Pancreas (tissue), 10 donors: ENCODE measurements at places on chromosomes 5 and 9.

DNA sequence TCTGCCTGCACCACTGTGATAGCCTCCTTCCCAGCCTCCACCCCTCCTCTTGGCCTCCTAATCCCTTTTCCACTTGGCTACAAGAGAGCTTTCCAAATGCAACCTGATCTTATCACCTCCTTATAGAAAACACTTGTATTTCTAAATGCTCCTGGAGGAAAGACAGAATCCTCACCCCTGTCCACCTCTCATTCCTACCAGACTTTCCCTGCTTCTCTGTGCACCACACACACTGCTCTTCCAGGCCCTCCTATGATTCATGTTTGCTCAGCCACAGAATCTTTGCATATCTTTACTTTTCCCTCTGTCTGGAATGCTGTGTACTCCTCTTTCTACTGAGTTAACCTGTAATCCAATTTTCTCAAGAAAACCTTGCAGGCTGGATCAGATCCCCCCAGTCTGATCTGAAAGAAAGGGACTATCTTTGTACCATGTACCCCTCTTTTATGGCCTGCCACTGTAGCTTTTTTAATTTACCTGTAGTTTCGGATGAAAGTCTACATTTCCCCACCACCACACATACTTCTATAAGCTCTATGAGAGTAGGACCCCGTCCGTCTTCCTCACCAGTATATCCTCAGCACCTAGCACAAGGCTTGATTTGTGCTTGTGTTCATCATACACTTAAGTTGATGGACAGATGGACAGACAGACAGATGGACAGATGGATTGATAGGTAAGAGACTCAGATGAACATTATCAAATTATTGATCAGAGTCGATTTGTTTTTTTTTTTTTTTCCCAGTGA lies 95.3 kb downstream of the GALNT10 start:
- H3K27ac ChIP-seq: no peak overlapping the region
- no peaks in the 10 kb centered on the region for H3K36me3 ChIP-seq
- DNase-seq: no peak
- H3K27me3 ChIP-seq: no peaks in the 10 kb centered on the region
- H3K4me1 ChIP-seq: peaks cover 18% of the 10 kb centered on the region

DNA sequence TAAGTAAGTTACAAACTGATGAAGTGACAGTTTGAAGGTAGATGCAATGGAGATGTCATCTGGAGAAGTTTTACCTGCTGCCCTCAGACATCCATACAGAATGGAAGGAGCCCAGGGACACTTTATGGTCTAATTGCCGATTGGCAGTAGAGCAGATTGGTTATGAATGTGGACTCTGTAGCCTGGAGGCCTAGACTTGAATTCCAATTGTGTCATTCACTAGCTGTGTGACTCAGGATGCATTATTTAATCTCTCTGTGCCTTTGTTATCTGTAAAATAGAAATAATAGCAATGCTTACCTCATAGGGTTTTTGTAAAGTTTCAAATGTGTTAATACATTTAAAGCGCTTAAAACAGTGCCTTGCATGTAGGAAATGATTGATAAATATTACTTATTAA lies 5.2 kb upstream of the TCERG1 start:
- no peaks in the 10 kb centered on the region for H3K36me3 ChIP-seq
- no peak overlapping the region for H3K4me3 ChIP-seq
- H3K27ac ChIP-seq: no peak overlapping the region

- H3K27ac ChIP-seq: no peak overlapping the region
- peaks cover 11% of the 10 kb centered on the region for H3K4me1 ChIP-seq
- H3K36me3 ChIP-seq: no peaks in the 10 kb centered on the region
- H3K4me3 ChIP-seq: no peak overlapping the region
Observed at GRCh38 chr9:35355939-35356338, 134.0 kb upstream of the RUSC2 start.

DNA sequence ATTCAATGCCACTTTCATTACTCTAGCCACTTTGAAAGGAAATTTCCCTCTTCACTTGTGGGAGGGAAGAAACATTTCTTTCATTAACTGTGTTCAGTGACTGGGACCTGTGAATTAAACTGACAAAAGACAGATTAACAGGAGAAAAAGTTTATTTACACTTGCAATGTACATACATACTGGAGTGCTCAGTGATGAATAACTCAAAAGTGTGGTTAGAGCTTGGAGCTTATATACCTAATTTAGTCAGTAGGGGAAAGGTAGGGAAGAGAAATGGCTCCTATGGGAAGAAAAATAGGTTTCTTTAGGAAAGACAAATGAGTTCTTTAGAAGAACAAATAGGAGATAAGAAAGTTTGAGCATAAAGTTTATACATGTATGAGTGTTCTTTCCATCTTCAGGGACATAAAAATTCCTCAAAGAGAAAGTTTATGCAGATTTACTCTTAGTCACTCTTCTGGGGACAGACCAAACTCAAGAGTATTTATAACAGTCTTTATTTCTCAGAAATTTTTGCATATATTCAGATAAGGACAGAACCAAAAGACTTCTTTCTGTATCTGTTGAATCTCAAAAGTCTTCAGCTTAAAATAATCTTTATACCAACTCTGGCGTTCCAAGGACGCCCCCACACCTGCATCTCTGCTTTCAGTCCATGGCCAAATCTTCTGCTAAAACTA lies 120.0 kb upstream of the RAI14 start:
- no peak overlapping the region for H3K4me3 ChIP-seq
- no peaks in the 10 kb centered on the region for H3K27me3 ChIP-seq
- no peak for DNase-seq
- no peaks in the 10 kb centered on the region for H3K36me3 ChIP-seq

GRCh38 chr5:66561256-66561990 lies 34.8 kb upstream of the MAST4 start:
- no peaks in the 10 kb centered on the region for H3K27me3 ChIP-seq
- DNase-seq: no peak
- no peaks in the 10 kb centered on the region for H3K36me3 ChIP-seq
- no peak overlapping the region for H3K27ac ChIP-seq
- H3K4me3 ChIP-seq: no peak overlapping the region
- H3K4me1 ChIP-seq: no peaks in the 10 kb centered on the region

DNA sequence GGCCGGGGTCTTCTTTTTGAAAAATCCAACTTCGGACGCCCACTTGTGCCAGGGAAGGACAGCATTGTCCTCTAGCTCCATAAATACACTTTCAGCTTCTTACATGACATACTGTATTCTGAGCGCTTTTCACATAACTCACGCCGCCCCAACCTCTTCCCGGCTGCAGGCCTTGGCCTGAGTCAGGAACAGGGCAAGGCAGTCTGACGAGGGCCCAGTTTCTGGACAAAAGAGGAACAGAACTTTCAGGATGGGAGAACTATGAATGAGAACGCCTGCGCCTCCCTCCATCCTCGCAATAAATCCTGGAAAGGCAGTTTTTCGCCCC lies 650 bp downstream of the DCTN4 start:
- no peaks in the 10 kb centered on the region for H3K27me3 ChIP-seq
- no peaks in the 10 kb centered on the region for H3K36me3 ChIP-seq
- H3K4me3 ChIP-seq: peak overlapping the region; percentile 58
- H3K27ac ChIP-seq: peak overlapping the region; percentile 92
- DNase-seq: peak; percentile 45

DNA sequence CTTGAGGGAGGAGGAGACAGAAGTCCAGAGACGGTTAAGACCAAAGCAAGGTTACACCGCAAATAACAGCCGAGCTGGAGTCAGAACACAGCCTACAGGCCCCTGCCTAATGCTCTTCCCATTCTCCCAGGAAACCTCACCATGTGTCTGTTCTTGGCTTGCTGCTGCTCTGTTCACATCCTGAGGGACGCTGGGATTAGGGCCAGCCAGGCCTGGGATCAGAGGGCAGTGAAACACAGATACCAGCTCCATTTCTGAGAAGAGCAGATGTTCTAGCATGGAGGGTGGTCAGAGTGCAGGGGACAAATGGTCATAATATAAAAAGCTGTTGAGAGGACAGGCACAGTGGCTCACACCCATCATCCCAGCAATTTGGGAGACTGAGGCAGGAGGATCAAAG lies 124.8 kb upstream of the LARP1 start:
- no peak for DNase-seq
- H3K27ac ChIP-seq: no peak overlapping the region
- no peaks in the 10 kb centered on the region for H3K27me3 ChIP-seq
- H3K4me1 ChIP-seq: no peaks in the 10 kb centered on the region
- no peaks in the 10 kb centered on the region for H3K36me3 ChIP-seq

GRCh38 chr5:89071941-89072331 lies 189.0 kb upstream of the MEF2C start:
- no peak overlapping the region for H3K4me3 ChIP-seq
- H3K27ac ChIP-seq: no peak overlapping the region
- no peaks in the 10 kb centered on the region for H3K4me1 ChIP-seq
- H3K27me3 ChIP-seq: no peaks in the 10 kb centered on the region
- DNase-seq: no peak

- H3K27me3 ChIP-seq: no peaks in the 10 kb centered on the region
- H3K4me3 ChIP-seq: no peak overlapping the region
- no peak for DNase-seq
- no peaks in the 10 kb centered on the region for H3K36me3 ChIP-seq
- no peaks in the 10 kb centered on the region for H3K4me1 ChIP-seq
Observed at GRCh38 chr9:127863191-127863621, 8.7 kb upstream of the ENG start.

DNA sequence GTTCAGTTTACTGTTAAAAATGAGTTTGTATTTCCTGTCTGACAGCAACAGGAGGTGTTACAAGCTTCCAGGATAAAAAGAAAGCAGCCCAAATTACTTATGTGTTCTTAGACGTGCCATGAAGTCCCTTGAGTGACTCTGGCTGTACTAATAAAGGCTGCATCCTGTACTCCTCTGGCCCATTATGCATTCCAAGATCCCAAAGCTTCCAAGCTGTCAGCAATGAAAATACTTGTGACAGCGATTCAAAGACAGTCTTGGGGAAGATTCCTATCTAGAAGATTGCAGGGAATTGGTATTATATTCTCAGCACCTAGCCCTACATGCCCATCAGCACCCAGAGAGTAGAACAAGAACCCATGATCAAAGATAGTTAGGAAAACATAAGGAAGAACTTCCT lies 281.6 kb upstream of the TRPC7 start:
- DNase-seq: no peak
- no peak overlapping the region for H3K4me3 ChIP-seq
- no peaks in the 10 kb centered on the region for H3K4me1 ChIP-seq
- no peaks in the 10 kb centered on the region for H3K27me3 ChIP-seq
- H3K27ac ChIP-seq: no peak overlapping the region

DNA sequence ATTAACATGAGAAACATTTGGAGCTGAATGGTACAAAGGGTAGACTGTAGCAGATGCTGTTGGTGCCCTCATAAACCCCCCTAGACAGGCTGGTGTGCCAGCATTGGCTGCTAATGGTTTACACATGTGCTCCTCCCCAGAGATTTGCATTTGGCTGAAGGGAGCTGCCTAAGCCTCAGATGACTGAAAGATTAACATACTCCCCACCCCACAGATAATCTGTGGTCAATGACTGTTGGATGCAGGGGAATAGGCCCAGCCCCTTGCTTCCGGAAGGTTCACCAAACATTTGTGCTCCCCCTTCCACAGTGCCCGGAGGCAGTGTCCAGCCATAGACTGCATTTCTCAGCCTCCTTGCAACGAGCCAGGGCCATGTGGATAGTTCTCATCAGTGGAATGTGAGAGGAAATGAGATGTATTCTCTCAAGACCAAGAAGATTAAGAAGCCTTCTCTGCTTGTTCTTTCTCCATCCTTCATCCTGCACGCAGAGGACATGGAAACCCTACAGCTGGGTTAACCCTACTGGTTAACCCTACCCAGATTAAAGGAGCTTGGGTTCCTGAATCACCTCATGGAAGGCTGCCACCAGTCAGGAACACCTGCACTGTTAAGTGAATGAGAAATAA lies 79.6 kb downstream of the PHAX start:
- H3K27ac ChIP-seq: no peak overlapping the region
- no peak overlapping the region for H3K4me3 ChIP-seq
- DNase-seq: no peak
- no peaks in the 10 kb centered on the region for H3K36me3 ChIP-seq
- no peaks in the 10 kb centered on the region for H3K27me3 ChIP-seq

DNA sequence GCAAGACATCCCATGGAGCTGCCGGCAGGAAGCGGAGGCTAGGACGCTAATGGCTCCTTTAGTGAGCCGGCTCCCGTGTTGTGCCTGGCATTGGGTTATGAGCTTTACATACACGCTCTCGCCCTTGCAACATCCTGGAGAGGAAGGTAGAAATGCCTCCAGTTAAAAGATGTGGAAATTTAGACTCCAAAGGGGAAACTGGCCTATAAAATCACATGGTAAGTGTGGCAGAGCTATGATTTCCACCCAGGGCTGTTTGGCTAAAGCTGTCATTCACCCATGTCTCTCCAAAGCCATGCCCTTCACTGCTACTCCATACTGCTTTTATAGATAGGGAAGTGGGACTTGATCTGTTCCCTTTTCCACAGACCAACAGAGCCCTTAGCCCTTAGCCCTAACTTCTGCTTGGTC lies 5.2 kb downstream of the GM2A start:
- H3K4me1 ChIP-seq: peaks cover 8% of the 10 kb centered on the region
- no peaks in the 10 kb centered on the region for H3K27me3 ChIP-seq
- no peak for DNase-seq
- no peak overlapping the region for H3K27ac ChIP-seq

GRCh38 chr9:109289931-109290330 lies 30.9 kb downstream of the EPB41L4B start:
- H3K4me3 ChIP-seq: no peak overlapping the region
- DNase-seq: peak; percentile 35
- H3K36me3 ChIP-seq: no peaks in the 10 kb centered on the region
- no peaks in the 10 kb centered on the region for H3K27me3 ChIP-seq

GRCh38 chr5:82309091-82309531 lies 31.0 kb upstream of the RPS23 start:
- no peak overlapping the region for H3K27ac ChIP-seq
- no peaks in the 10 kb centered on the region for H3K27me3 ChIP-seq
- no peak overlapping the region for H3K4me3 ChIP-seq
- H3K4me1 ChIP-seq: no peaks in the 10 kb centered on the region

GRCh38 chr5:59943452-59944113 lies 50.1 kb upstream of the PDE4D start:
- no peaks in the 10 kb centered on the region for H3K4me1 ChIP-seq
- DNase-seq: no peak
- H3K27me3 ChIP-seq: no peaks in the 10 kb centered on the region
- H3K4me3 ChIP-seq: no peak overlapping the region

GRCh38 chr5:145008876-145009530 lies 826.1 kb downstream of the PRELID2 start:
- DNase-seq: no peak
- no peak overlapping the region for H3K4me3 ChIP-seq
- H3K36me3 ChIP-seq: no peaks in the 10 kb centered on the region
- H3K4me1 ChIP-seq: no peaks in the 10 kb centered on the region

GRCh38 chr5:172564188-172564587 lies 76.9 kb upstream of the NEURL1B start:
- no peaks in the 10 kb centered on the region for H3K27me3 ChIP-seq
- no peak overlapping the region for H3K4me3 ChIP-seq
- H3K4me1 ChIP-seq: peaks cover 12% of the 10 kb centered on the region
- H3K27ac ChIP-seq: no peak overlapping the region
- peak; percentile 67 for DNase-seq
